ENCODE measurements at places on chromosomes 12 and 14.

DNA sequence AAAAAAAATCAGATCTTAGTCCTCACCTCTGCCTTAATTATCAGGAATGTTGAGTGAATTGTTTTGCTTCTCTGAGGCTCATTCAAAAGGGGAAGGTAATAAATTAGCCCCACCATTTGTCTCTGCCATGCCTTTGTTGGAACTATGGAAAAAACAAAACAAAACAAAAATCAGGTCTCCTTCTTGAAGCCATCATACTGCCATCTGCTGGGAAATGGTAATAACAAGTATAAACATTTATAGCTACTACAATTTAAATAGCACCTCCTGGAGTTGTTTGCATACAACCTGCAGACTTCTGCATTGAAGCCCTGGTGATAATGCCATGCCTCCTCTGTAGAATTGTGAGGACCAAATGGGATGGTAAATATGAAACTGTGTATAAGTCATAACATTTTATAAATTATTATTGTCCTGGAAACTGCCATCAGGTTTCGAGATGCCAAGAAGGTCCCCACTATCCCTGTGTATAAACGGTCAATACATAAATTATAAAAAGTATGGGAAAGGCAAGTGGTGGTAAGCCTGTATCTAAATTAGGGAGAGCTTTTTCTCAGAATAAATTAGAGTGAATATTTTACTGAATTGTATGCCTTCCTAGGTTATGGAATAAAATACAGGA lies 87.2 kb upstream of the FGD4 start:
- DNase-seq = peak; percentile 58

GRCh38 chr12:75162845-75163244 lies 46.8 kb downstream of the KCNC2 start:
- no peak for DNase-seq

GRCh38 chr14:105783707-105784106 lies 257.3 kb downstream of the TMEM121 start:
- DNase-seq = no peak

DNA sequence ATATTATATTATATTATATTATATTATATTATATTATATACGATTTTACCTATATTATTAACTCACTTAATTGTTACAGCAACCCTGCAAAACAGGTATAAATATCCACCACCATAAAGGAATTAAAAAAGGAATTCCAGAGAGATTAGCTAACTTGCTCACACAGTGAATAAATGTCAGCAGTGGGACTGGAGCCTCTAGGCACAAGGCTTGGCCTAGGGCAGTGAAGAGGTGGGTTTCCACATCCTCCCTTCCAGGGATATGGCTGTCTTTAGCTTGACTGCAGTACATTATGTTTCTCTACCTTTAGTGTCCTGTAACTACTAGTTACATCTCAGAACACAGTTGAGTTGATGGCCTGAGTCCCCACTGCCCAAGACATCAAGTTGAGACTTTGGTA lies 166.9 kb downstream of the SLC15A5 start:
- DNase-seq = no peak

DNA sequence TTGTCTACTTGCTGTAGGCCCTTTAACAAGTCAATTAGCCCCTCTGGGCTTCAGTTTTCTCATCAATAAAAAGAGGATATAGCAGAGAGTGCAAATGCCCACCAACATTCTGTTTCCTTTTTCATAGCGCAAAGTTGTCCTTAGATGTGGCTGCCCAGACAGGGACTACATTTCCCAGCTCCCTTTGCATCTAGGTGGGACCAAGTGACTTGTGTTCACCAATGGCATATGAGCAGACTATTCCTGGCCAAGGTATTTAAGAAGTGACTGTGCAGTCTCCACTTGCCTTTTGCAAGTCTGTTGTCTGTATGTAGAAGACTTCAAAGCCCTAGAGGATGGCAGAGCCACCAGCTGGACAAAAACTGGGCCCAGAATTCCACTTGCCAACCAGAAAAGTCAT lies 59.7 kb downstream of the DAO start:
- DNase-seq = peak; percentile 40

Data from CD4-positive, alpha-beta T cell treated with Interleukin-4 for 1 hour (primary cell).